NCI-H446 (cell line): ENCODE measurements at places on chromosomes 5 and 9.
A peak's percentile ranks its signal among the peaks of the same experiment; 100 is the strongest.

- DNase-seq = no peak
Measured at GRCh38 chr9:115373710-115374045, 255.7 kb upstream of the TNC start.

GRCh38 chr5:159971038-159971437, 37.9 kb upstream of the TTC1 start:
- DNase-seq = no peak

GRCh38 chr5:59158637-59159391, 575.9 kb downstream of the RAB3C start:
- DNase-seq = no peak

GRCh38 chr9:4334410-4334813, 34.5 kb upstream of the GLIS3 start:
- DNase-seq = no peak

DNA sequence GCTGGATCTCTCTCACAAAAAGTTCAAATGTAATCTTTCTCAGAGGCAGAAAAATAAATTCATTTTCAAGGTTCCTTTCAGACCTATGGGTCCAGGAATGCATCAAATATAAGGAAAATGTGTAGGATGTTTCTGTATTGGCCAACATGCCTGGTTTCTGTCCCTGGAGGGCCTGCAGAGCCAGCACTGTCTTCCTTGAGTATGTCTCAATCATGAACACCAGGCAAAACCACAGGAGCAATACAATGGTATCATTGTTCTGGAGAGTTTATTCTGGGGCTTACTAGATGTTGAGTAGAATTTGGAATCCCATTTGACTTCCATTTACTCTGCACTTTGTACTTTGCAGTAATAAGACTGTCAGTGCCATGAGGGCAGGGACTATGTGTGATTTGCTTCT, 23.5 kb downstream of the INSYN2B start:
- no peak for DNase-seq

GRCh38 chr5:135493406-135494180, 41.4 kb upstream of the TIFAB start:
- peak; percentile 20 for DNase-seq

- DNase-seq = no peak
Measured at GRCh38 chr5:91025956-91026355, 357.2 kb downstream of the ARRDC3 start.

- no peak for DNase-seq
Measured at GRCh38 chr9:114861922-114862605, 56.2 kb upstream of the TNFSF15 start.

- DNase-seq = no peak
Measured at GRCh38 chr9:27487128-27487640, 36.9 kb upstream of the IFNK start.

DNA sequence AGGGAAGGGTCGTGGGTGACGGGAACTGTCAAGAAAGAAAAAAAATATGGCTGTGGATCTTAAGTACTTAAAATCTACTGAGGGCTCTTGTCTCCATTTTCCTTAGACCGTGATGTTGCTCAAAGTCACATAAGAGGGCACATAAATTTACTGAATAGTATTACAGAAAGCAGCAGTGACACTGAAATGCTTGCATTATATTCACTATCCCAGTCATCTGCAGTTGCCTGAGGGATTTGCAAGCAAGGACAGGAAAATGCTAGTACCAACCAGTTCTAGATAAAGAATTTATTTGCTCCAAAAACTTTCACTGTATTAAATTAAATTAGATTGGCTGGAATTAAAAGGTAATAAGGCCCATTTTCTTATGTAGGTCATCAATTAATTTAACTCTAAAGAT, 106.5 kb upstream of the CCDC152 start:
- no peak for DNase-seq

- peak; percentile 62 for DNase-seq
Measured at GRCh38 chr5:28344836-28345433, 1306.5 kb upstream of the CDH9 start.

GRCh38 chr9:91341258-91341746, 20.4 kb downstream of the AUH start:
- no peak for DNase-seq

- DNase-seq = peak; percentile 38
Measured at GRCh38 chr5:39424736-39425637, at the start of gene DAB2. TSS of gene DAB2 (minus strand) at chr5:39424980. CDS start at chr5:39394320, 30,660 bp downstream.

DNA sequence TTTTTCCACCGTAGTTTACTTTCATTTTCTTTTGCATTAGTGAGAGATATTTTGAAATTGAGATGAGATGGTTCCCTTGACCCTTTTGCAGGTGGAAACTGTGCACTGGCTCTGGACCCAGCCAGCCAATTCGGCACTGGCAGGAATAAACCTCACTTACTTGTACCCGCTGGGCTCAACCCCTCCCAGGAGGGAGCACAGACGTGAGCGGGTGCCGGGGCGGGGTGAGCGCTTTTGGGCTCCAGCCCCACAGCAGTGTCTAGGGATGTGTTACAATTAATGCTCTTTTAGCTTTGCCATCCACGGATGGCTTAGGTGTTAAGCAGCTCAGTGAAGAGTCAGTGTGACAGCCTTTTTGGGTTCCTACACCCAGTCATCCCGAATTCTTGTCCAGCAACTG, 766.1 kb upstream of the CHD1 start:
- DNase-seq = no peak

DNA sequence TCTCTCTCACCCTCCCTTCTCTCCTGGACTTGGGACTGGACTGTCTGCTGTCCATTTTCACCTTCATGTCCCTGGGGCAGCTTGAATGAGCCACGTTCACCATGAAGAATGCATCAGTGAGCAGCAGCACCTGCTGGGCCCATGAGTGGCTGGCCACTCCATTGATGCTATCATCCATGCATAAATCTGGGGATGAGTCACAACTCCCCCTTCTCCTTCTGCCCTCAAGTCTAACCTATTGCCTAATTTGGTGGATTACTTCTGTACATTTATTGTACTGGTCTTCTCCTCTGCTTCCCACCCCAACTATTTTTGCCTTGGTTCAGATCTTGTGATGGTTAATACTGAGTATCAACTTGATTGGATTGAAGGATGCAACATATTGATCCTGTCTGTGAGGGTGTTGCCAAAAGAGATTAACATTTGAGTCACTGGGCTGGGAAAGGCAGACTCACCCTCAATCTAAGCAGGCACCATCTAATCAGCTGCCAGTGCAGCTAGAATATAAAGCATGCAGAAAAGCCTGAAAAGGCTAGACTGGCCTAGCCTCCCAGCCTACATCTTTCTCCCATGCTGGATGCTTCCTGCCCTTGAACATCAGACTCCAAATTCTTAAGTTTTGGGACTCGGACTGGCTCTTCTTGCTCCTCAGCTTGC, 46.7 kb downstream of the GDNF start:
- no peak for DNase-seq

GRCh38 chr9:99762470-99762869, 59.2 kb upstream of the NR4A3 start:
- DNase-seq = no peak
